ENCODE measurements at places on chromosomes 3 and 15.

DNA sequence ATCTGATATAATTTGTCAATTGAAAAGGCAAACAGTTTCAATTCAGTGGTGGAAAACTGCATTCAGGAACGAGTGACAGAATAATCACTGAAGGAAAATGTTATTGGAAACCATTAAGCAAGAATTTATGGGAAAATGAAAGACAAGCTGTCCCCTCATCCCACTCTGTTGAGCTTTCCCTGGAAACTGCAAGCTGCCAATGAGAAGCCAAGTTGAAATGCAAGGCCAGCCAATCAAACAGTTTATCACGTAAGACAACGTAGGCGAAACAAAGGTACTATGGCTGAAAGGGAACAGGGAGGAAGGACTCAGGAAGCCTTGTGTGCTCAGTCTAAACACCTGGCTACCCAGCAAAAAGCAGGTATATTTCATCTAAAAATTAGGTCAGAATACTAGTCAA, 187.9 kb upstream of the ATP10A start:
- no peaks in the 10 kb centered on the region for H3K36me3 ChIP-seq
- H3K27me3 ChIP-seq, result no peaks in the 10 kb centered on the region
- DNase-seq, result no peak
- no peak overlapping the region for H3K4me3 ChIP-seq
- H3K27ac ChIP-seq, result no peak overlapping the region

GRCh38 chr15:40506964-40507571, 36.3 kb downstream of the CHST14 start:
- H3K4me1 ChIP-seq, result peaks cover 4% of the 10 kb centered on the region
- no peaks in the 10 kb centered on the region for H3K36me3 ChIP-seq
- H3K4me3 ChIP-seq, result peak overlapping the region; percentile 26
- peak; percentile 64 for DNase-seq
- no peak overlapping the region for H3K27ac ChIP-seq
- peaks cover 26% of the 10 kb centered on the region for H3K27me3 ChIP-seq

DNA sequence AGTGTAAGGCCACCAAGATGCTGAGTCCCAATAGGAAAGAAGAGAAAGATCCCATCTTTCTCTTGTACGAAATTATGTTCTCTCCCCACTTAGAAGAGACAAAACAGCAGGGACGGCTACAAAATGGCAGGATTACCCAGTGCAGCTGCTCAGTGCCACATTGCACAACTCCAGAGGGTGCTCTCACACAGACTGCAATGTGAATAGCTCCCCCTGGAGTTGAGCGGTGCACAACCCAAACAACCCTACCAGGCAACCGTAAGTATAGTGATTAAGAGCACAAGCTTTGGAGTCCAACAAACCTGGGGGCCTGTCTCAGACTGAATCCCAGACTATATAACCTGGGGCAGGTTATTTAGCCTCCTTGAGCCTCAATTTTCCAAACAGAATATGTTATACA, 3.1 kb upstream of the BHLHE40 start:
- no peaks in the 10 kb centered on the region for H3K36me3 ChIP-seq
- no peak overlapping the region for H3K27ac ChIP-seq
- H3K4me1 ChIP-seq, result peaks cover 5% of the 10 kb centered on the region

- H3K27ac ChIP-seq, result no peak overlapping the region
- no peaks in the 10 kb centered on the region for H3K36me3 ChIP-seq
- no peak overlapping the region for H3K4me3 ChIP-seq
- H3K4me1 ChIP-seq, result no peaks in the 10 kb centered on the region
- peaks cover 20% of the 10 kb centered on the region for H3K27me3 ChIP-seq
Measured at GRCh38 chr3:139129892-139130291, 85.2 kb upstream of the PRR23C start.

DNA sequence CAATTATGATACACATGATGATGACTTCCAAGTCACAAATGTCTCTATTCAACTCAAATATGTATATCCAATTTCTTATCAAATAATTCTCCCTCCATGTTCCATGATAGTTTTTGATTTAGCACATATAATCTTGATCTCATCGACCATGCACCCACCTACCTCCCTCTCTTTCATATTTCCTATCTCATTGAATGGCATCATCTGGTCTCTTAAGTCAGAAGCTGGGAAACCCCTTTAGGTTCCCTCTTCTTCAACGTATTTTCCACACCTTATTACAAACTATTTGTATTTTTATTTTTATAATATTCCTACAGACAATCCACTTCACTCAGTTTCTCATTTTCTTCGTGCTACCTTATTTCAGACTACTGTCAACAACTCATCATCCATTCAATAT, 56.9 kb upstream of the DPH6 start:
- no peaks in the 10 kb centered on the region for H3K4me1 ChIP-seq
- no peak overlapping the region for H3K4me3 ChIP-seq
- no peaks in the 10 kb centered on the region for H3K36me3 ChIP-seq
- no peaks in the 10 kb centered on the region for H3K27me3 ChIP-seq
- DNase-seq, result no peak
- no peak overlapping the region for H3K27ac ChIP-seq

DNA sequence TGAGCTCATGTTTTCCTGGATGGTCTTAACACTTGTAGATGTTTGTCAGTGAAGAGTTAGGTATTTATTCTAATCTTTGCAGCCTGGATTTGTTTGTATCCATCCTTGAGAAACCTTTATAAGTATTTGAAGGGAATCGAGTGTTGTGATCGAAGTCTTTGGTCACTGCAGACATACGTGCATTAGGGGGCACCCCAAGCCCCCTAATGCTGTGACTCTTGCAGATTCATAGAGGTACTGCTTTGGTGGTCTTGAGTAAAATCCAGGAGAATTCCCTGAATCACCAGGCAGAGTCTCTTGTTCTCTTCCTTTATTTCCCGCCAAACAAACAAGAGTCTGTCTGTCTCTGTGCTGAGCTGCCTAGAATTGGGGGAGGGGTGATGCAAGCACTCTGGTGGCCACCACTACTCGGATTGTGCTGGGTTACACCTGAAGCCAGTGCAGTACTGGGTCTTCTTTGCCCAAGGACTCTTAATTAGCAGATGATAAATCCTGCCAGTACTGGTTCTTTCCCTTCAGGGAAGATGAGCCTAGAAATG, 170.5 kb upstream of the POU1F1 start:
- no peaks in the 10 kb centered on the region for H3K27me3 ChIP-seq
- no peak overlapping the region for H3K27ac ChIP-seq
- no peak for DNase-seq
- H3K4me3 ChIP-seq, result no peak overlapping the region
- no peaks in the 10 kb centered on the region for H3K4me1 ChIP-seq

DNA sequence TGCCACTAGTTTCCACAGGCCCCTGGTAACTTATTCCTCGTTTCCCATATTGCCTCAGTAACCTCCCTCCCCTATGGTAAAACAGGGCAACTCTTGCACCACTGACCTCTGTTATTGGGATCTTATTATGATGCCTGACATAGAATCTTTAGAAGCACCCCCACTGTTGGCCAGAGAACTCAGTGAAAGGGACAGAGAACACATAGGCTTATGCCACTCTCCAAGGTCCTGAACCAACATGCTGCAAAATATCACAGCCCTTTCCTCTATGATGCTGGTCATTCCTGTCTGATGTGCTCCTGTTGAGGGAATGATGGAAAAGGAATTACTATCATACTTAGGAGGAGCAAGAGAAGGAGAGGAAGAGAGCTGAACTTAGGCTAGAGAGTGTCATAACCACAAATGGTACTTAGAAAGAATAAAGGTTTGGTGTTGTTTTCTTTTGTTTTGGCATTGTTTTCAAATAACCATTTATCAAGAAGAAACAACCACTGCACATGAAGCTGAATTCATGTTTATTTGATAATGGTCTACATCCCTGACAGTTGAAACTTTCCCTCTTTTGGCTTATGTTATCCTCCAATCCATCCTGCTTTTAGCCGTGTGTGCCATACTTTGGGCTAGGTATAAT, 330.2 kb downstream of the EPHB1 start:
- H3K36me3 ChIP-seq, result no peaks in the 10 kb centered on the region
- no peak overlapping the region for H3K4me3 ChIP-seq
- no peaks in the 10 kb centered on the region for H3K4me1 ChIP-seq
- H3K27me3 ChIP-seq, result no peaks in the 10 kb centered on the region
- H3K27ac ChIP-seq, result no peak overlapping the region

- DNase-seq, result no peak
- no peaks in the 10 kb centered on the region for H3K36me3 ChIP-seq
- no peaks in the 10 kb centered on the region for H3K27me3 ChIP-seq
- no peak overlapping the region for H3K4me3 ChIP-seq
- no peak overlapping the region for H3K27ac ChIP-seq
Measured at GRCh38 chr15:83477808-83478537, 30.8 kb downstream of the SH3GL3 start.

DNA sequence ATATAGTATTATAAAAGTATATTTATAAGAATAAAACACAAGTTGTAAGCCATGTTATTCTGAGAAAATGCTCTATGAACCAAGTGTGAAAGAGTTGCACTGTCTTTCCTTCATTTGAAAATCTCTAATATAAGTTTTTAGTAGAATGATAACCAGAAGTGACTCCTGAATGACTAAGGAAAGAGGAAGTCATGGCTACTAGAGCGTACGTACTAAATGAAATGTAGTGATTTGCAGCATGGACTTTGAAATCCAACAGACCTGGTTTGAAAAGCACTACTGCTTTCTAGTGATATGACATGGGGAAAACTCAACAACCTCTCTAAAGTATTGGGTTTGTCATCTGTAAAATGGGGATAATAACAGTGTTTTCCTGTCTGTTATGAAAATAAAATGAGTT, 10.3 kb upstream of the DNAJC13 start:
- no peak for DNase-seq
- no peaks in the 10 kb centered on the region for H3K4me1 ChIP-seq
- H3K27me3 ChIP-seq, result peaks cover 2% of the 10 kb centered on the region

DNA sequence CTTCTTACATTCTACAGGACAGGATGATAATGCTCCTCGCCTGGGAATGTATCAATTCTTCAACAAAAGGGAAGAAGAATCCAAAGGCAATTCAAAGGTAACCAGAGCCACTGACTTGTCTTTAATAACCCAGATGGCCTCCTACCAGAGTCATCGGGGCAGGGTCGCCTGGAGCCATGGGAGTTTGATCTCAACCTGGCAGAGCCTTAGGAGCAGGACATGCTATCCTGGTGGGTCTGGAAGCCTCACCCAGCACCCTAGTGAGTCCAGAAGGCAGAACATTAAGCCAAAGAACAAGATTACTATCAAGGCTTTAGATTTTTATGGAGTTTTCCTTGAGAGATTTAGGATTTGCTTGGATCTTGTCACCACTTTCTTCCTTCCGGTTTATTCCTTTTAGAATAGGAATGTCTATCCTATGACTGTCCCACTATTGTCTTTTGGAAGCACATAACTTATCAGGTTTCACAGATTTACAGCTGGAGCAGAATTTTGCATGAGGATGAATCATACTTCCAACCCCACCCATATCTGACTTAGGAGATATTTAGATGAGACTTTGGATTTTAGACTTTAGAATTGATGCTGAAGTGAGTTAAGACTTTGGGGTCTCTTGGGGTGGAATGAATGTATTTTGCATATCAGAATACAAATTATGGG, 330.3 kb upstream of the GOLIM4 start:
- H3K27me3 ChIP-seq, result peaks cover 2% of the 10 kb centered on the region
- no peaks in the 10 kb centered on the region for H3K36me3 ChIP-seq
- H3K4me3 ChIP-seq, result no peak overlapping the region
- no peak overlapping the region for H3K27ac ChIP-seq
- DNase-seq, result peak; percentile 52
- peaks cover 8% of the 10 kb centered on the region for H3K4me1 ChIP-seq

DNA sequence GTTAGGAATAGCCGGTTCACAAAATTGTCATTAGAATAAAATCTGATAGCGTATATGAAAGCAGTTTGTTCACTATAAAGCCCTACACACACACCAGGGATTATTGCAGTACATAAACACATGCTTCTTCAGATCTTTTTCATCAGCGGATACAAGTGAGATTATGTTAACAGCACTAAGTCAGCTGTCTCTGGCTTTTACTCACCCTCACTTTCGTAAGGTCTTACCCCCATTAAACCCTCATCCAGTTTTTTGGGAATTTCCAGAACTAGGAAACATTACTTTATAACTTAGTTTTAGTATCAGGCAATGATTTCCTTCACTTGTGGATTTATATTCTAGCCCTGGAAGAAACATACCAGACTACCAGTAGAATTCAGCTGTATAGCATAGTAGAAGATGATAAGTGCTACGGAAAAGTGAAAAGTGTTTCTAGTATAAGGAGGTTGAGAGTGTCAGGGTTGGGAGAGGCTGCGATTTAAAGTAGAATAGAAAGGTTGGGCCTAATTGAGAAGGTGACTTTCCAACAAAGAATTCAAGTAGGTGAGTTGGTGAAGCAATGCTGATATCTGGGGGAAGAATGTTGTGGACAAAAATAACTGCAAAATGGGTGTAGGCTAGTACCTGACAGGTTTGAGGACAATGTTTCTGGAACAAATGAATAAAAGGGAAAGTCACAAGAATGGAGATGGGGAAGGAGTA, 22.7 kb downstream of the TMEM207 start:
- H3K36me3 ChIP-seq, result no peaks in the 10 kb centered on the region
- no peak overlapping the region for H3K27ac ChIP-seq
- no peaks in the 10 kb centered on the region for H3K27me3 ChIP-seq
- H3K4me3 ChIP-seq, result no peak overlapping the region

GRCh38 chr15:52496776-52497470, 31.8 kb downstream of the MYO5A start:
- peaks cover 6% of the 10 kb centered on the region for H3K4me1 ChIP-seq
- H3K4me3 ChIP-seq, result no peak overlapping the region
- H3K36me3 ChIP-seq, result no peaks in the 10 kb centered on the region
- no peaks in the 10 kb centered on the region for H3K27me3 ChIP-seq
- DNase-seq, result peak; percentile 87

- no peaks in the 10 kb centered on the region for H3K27me3 ChIP-seq
- DNase-seq, result no peak
- H3K36me3 ChIP-seq, result no peaks in the 10 kb centered on the region
- no peak overlapping the region for H3K27ac ChIP-seq
- peaks cover 13% of the 10 kb centered on the region for H3K4me1 ChIP-seq
Measured at GRCh38 chr15:81253846-81254245, 57.2 kb downstream of the IL16 start.

GRCh38 chr3:17444865-17445264, 297.6 kb downstream of the TBC1D5 start:
- no peak overlapping the region for H3K4me3 ChIP-seq
- no peaks in the 10 kb centered on the region for H3K36me3 ChIP-seq
- no peaks in the 10 kb centered on the region for H3K27me3 ChIP-seq
- H3K27ac ChIP-seq, result no peak overlapping the region
- no peak for DNase-seq

GRCh38 chr3:96843505-96844203, 29.3 kb downstream of the EPHA6 start:
- no peaks in the 10 kb centered on the region for H3K27me3 ChIP-seq
- no peaks in the 10 kb centered on the region for H3K36me3 ChIP-seq
- no peak overlapping the region for H3K27ac ChIP-seq
- H3K4me3 ChIP-seq, result no peak overlapping the region
- H3K4me1 ChIP-seq, result no peaks in the 10 kb centered on the region

DNA sequence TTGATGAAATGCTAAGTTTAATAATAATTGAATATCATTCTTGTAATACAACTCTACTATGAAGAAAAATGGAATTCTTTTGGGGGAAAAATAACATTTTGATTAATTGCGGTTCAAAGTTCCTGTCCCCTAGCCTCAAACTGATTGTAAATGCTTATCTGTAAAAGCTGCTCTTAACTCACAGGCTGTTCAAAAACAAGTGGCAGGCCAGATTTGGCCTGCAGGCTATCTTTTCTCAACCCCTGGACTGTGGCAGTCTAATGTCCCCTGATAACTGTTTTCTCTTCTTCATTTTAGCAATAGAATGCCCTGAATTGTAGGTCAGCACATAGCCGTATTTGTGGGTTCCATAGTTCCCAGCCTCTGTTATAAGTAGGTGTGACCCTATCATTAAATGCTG, 23.5 kb upstream of the SAMMSON start:
- no peak overlapping the region for H3K27ac ChIP-seq
- H3K36me3 ChIP-seq, result no peaks in the 10 kb centered on the region
- DNase-seq, result no peak
- no peaks in the 10 kb centered on the region for H3K27me3 ChIP-seq
- H3K4me3 ChIP-seq, result no peak overlapping the region
- no peaks in the 10 kb centered on the region for H3K4me1 ChIP-seq

All from IMR-90 (cell line).